ENCODE measurements at places on chromosomes 12 and 14.

DNA sequence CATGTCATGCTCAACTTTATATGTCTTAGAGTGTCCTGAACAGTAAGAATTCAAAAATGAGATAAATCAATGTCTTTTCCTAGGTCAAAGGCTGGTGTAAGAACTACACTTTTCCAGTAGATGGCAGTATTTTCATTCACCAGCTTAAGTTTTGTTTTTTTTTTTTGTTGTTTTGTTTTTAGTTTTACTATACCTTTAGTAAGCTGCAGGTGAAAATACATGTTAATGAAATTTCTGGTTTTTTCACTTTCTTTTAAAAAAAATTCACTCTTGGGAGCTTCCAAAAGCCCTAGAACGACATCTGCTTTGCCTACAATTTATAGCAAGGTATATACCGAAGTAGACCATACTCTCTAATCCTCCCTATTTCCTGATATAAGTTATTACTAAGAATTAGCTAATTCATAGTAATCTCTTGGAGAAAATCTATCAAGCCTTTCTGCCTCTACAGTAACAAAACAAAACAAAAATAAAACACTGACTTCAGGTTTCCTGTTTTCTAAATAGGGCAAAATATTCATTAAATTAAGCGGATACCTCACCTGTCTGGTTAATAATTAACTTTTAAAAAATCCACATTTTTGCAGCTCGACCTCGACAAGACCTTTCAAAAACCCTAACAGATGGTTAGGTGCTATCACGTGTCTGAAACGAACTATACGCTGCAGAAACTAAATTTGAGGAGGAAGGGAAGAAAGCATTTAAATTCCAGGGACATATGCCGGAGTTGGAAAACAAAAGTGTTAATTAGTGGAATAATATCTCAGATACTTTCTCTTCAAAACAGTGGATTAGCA, 2.7 kb upstream of the SAMD4A start:
- no peak for DNase-seq

- no peak for DNase-seq
Measured at GRCh38 chr14:78048120-78048519, 122.1 kb upstream of the NRXN3 start.

DNA sequence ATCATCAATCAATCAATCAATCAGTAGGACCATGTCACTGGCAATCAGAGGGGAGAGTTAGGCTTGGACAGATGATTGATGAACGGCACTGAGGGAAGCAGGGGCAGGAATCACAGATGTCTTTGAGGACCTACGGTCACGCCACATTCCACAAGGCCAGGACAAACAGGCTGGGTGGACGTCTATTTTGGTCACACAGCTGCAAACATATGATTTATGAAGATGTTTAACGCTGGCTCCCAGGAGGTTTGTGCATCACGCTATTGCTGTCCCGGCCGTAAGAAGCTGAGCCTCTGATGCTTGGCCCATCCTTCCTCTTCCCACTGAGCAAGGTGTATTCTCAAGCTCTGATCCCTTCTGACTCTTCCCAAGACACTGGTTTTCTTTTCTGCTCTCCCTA, 160.8 kb downstream of the FOXN3 start:
- DNase-seq: no peak

DNA sequence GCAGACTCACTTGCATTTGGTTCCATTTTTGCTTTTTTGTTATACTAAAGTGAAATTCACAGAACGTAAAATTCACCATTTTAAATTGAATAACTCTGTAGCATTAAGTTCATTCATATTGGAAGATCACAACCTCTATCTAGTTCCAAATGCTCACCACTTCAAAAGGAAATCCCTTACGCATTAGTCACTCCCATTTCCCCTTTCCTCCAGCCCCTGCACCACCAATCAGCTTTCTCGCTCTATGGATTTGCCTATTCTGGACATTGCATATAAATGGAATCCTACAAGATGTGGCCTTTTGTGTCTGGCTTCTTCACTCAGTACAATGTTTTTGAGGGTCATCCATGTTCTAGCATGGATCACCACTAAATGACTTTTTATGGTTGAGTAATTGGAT, 294.5 kb downstream of the KSR2 start:
- DNase-seq: no peak

DNA sequence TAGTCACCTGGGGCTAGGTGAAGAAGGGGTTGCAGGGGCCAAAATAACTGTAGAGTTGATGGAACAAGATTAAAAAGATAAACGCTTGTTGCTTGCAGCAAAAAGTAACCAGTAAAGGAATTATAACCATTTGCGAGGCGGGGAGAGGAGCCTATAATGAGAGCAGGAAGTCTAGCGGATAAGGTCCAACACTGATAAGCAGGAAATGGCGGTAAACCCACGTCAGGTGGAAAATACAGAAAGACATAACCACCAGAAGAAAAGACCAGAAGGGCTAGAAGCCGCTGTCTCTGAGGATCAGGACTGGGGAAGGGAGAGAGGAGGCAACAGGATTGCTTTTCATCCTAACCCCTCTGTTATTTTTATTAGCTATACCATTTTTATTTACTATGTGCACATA, 303.3 kb downstream of the DPF3 start:
- no peak for DNase-seq

GRCh38 chr14:90105756-90106155, 44.0 kb downstream of the KCNK13 start:
- DNase-seq: no peak

- DNase-seq: no peak
Measured at GRCh38 chr12:121990692-121991603, 30.7 kb upstream of the BCL7A start.

GRCh38 chr14:77180726-77181602, 634 bp upstream of the TMEM63C start:
- no peak for DNase-seq

GRCh38 chr12:29763301-29763683, 20.4 kb downstream of the TMTC1 start:
- DNase-seq: no peak

- no peak for DNase-seq
Measured at GRCh38 chr12:80977346-80977745, 39.6 kb upstream of the LIN7A start.

Data from femur (tissue), 1 donor.